Activated T-helper 2 cell treated with anti-CD3 and anti-CD28 coated beads, Interferon-gamma antibody, Interleukin-2, Interleukin-4, amounts not matched to agents 10 μg/mL and 5 μg/mL and 100 μg/mL, durations not matched to agents 14 hours and 24 hours and 36 hours (primary cell): ENCODE measurements at places on chromosomes 13 and 19.

DNA sequence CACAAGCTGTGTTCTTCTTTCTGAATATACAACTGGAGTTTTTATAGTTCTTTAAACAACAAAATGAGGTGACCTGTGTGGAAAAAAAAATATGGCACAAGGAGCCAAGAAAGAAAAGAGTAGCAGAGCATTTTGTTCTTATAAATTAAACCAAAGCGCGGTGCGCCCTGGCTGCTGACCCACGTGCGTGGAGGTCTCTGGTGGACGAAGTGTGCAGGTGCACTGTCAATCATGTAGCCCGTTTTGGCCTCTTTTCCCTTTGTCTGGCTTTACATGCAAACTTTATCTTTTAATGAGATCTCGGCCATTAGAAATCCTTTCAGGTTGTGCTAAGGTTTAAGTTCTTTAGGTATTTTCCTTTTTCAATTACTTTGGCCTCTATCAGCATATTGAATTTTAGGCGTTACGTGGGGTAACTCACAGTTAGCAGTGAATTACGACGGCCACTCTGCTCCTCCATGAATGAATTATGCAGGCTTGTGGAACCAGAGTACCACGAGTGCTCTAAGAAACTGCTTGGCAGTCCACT, 443.9 kb upstream of the SLC10A2 start:
- DNase-seq: no peak

DNA sequence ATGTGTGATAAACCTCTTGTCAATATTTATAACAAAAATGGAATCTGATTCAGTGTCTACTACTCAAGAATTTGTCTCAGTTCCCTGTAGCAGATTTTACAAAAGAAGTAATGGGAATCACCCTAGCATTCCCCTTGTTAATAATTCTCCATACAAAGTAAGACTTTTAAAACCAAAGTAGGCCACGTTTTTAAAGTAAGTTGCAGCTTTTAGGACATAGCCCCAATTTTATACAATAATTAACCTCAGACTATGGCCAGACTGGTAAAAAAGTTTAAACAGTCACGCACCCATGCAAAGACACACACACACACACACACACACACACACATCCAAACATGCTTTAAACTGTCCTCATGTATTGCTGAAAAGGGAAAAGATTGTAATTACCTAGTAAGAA, 589.9 kb downstream of the PCDH9 start:
- DNase-seq: no peak

DNA sequence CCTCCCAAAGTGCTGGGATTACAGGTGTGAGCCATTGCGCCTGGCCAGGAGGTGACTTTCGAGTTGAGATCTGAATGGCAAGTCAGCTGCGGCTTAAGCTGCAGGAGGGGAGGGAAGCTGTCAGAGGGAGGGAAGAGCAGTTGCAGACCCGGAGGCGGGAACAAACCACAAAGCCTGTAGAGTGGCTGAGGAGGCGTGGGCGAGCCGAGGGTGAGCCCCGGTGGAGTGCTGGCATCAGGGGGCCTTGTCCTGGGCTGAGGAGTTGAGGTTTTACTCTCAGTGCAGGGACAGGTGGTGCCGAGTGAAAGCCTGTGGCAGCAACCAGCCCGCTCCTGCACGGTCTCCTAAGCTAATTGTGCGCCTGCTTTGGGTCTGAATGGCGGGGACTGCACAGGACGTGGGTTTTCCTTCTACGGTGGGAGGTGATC, 24.2 kb downstream of the PPP1R37 start:
- DNase-seq: peak; percentile 42

DNA sequence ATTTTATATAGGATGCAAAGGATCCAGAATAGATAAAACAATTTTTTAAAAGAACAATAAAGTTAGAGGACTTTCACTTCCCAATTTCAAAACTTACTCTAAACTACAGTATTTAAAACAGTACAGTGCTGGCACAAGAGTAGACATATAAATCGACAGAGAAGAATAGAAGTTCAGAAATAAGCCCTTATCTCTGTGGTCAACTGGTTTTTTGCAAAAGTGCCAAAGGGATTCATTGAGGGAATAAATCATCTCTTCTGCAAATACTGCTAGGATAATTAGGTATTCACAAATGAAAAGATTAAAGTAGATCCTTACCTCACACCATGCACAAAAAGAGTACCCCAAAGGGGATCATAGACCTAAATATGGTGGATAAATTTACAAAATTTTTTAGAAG, 431.0 kb upstream of the HTR2A start:
- DNase-seq: no peak

GRCh38 chr19:4477034-4477801, 5.1 kb downstream of the HDGFL2 start:
- DNase-seq: no peak

DNA sequence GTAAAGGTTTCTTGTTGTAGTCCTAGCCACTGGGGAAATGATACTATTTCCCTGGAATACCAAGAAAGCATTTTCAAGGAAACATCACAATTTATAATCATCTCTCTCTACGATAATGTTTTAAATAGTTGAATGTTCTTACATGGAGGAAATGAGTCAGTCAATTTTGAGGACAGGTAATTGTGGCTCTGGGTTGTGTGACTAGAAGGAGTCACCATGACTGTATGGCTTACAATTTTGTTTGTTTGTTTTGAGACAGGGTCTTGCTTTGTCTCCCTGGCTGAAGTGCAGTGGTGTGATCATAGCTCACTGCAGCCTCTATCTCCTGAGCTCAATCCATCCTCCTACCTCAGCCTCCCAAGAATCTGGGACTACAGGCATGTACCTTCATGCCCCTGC, 47.4 kb downstream of the COG3 start:
- no peak for DNase-seq

- DNase-seq: no peak
These were observed 354.9 kb downstream of the PCDH9 start for GRCh38 chr13:66875264-66875663.

DNA sequence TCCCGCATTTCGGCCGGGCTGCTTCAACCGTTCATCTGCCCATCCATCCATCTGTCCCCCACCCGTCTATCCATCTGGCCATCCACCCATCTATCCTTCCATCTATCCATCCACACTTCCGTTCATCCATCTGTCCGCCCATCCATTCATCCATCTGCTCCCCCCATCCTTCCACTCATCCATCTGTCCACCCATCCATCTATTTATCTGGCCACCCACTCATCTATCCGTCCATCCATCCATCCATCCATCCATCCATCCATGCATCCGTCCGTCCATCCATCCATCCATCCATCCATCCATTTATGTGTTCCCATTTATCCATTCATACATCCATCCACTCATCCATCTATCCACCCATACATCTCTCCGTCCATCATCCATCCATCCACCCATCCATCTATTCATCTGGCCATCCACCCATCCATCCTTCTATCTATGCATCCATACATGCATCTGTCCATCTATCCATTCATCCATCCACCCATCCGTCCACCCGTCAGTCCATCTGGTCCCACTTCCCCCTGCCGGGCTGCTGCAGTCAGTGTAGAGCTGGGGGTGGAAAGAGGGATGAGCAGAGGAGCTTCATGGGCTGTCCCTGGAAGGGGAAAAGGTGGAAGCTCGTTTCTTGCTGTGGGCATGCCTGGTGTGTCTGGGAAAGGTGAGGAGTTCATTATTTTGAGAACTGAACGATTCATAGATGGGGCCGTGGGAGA, 722 bp downstream of the HSD11B1L start:
- DNase-seq: no peak

DNA sequence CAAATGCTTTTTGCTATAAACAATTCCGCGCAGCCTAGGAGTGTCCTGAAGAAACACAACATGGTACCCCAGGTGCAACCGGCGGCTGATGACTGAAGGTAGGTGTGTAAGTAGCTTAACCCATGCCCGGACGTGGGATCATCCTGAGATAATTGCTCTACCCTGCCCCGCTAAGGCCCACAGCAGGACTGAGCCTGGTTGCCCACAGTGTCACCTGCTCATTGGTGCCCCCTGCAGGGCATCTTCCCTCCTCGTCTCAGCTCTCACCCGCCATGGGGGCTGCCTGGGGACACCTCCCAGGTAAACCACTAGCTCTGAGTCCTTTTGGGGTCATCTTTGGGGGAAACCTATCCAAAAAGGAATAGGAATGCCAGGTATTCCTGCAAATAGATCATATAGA, 22.3 kb downstream of the TMEM161A start:
- peak; percentile 27 for DNase-seq

- DNase-seq: no peak
These were observed 3.6 kb downstream of the DYRK1B start for GRCh38 chr19:39830406-39830805.

DNA sequence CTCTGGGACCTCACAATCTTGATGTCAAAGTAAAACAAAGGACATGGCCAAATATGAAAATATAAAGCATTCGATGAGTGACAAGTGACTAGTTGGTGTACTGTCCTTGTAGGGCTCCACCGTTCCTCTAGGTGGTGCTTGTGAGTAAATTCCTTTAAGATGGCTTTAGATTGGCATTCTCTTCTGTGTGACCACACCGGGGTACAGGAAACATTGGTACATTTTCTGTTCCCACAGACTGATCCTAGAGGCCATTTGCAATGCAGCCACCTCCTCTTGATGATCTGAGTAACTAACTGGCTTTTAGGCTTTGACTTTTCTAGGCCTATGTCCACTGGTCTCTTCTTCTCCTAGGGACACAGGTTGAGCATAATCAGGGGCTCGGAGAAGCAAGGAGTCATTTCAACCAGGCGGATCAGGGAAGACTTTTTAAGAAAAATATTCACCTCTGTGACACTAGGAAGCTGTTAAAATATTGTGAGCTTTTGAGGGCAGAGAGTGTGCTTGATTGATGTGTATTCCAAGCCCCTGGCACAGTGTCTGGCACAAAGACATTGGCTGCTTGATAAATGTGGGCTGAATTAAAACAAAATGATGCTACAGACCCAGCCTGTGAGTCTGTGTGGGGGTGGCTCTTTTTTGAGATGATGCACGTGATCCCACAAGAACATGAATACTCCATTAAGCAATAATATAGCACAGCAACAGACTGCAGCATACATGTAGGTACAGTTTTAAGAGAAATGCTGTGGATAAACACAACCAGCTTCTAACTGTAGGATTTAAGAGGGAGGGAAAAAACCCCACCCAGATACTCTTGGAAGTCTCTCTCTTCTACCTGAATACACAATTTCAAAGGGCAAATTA, 21.0 kb downstream of the EPSTI1 start:
- no peak for DNase-seq

DNA sequence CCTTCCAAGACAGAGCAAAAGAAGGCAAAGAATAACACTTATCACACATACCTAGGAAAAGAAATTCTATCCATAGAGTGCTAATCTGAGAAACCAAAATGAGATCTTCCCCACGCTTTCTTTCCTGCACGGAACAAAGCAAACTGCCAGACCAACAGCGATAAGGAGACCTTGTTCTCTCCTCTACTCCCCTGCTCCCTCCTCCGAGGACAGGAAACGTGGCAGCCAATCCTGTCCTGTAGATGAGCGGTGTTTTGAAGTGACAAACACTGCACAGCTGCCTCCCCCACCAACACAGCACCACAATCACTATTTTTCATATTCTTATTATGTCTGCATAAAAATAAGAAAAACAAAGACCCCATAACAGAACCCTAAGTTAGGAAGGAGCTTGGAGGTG, 113.9 kb upstream of the IRS2 start:
- no peak for DNase-seq

GRCh38 chr19:8626842-8627241, 3.6 kb upstream of the NFILZ start:
- no peak for DNase-seq

GRCh38 chr13:109899316-109899715, 112.9 kb upstream of the IRS2 start:
- no peak for DNase-seq

GRCh38 chr19:4399812-4400134, 574 bp downstream of the SH3GL1 start:
- no peak for DNase-seq

GRCh38 chr13:33146843-33147611, 130.8 kb downstream of the KL start:
- no peak for DNase-seq

DNA sequence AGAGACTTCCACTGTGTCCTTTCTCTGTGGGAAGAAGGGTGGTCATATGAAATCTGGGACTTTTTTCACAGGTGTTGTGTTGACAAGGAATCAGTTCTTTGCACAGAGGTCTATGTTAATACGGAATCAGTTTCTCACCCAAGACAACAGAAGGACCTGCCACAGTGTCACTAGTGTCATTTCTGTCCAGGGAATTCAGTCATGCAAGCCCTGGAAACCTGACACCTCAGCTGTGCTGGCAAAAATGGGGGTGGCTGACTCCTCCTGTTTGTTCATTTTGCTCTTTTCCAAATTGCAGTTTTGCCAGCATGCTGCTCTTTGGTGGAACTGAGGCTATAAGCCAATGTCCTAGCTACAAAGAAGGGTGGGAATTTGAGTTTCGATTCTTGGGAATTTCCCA, 49.8 kb upstream of the ESD start:
- no peak for DNase-seq

DNA sequence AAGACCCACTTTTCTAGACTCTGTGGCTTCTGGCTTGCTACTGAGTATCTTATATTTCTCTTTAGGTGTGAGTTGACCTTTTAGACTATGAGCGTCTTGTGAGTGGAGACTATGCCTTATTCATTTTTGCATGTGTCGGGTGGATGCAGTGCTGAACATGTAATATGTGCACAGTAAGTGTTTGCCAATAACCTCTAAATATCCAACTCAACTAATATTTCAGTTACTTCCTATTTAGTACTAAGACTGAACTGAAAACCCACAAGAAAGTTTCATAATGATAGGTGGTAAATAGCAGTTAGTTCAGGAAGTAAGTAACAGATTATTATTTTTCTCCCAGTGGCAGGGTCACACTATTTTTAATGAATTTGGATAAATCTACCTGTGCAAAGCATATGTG, 269.3 kb downstream of the KCNRG start:
- no peak for DNase-seq

DNA sequence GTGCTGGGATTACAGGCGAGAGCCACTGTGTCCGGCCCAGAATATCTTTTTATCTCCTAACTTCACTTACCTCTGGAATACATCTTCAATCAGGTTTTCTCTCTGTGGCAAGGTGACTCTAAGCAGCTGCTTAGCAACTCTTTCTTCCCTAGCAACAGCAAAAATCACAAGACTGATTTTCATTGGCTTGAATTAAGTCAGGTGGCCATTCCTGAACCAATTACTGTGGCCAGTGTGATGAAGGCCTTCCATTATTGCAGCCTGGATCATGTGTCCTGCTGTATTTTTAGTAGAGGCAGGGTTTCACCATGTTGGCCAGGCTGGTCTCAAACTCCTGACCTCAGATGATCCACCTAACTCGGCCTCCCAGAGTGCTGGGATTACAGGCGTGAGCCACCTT, 9.0 kb upstream of the LTBP4 start:
- DNase-seq: no peak

- no peak for DNase-seq
These were observed 4.5 kb upstream of the TIMM44 start for GRCh38 chr19:7947939-7948338.
